ENCODE measurements at places on chromosomes 1 and 21.

DNA sequence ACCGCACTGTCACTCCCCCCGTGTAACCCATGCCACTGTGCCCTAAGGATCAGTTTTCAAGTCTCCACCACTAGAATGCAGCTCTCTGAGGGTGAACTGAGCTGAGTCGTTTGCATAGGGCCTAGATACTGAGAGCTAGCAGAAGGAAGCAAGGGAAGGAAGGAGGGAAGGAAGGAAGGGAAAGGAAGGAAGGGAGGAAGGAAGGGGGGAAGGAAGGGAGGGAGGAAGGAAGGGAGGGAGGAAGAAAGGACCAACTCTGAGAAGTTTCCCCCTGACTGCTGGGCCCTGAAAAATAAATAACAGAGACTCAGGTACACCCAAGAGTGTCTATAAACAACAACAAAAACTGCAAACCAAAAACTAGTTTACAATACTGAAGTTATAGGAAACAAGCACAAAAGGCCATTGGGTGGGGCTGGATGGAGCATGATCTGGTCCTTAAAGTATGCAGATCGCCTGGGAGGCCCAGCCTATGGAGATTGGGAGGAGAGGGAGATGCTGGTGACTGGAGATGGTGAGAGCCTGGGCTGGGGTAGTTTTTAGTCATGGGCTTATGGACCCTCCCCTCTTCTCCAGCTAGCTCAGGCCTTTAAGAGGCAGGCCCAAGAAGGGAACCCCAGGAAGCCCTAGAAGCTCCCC, 1.7 kb upstream of the MRPS15 start:
- no peak for DNase-seq

- DNase-seq, result no peak
Observed at GRCh38 chr1:94063379-94063778, 57.6 kb downstream of the ABCA4 start.

DNA sequence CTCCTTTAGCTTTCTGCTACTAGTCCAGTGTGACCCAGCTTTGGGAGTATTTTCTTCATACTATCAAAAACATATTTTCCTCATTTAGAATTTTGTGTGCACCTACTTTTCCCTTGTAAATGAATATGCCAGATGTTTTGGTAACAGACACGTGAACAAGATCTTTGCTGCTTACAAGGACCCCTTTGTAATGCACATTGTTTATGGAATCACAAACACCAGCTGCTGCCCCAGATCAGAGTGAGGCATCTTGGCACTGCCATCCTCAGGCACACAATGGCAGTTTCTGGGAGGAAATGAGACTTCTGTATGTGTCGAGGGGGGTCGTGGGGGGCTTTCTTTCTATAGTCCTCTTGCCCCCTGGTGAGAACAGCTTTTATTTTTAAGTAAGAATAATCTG, 115.7 kb downstream of the RGL1 start:
- no peak for DNase-seq

GRCh38 chr1:118143831-118144230, 41.2 kb downstream of the SPAG17 start:
- DNase-seq, result no peak

DNA sequence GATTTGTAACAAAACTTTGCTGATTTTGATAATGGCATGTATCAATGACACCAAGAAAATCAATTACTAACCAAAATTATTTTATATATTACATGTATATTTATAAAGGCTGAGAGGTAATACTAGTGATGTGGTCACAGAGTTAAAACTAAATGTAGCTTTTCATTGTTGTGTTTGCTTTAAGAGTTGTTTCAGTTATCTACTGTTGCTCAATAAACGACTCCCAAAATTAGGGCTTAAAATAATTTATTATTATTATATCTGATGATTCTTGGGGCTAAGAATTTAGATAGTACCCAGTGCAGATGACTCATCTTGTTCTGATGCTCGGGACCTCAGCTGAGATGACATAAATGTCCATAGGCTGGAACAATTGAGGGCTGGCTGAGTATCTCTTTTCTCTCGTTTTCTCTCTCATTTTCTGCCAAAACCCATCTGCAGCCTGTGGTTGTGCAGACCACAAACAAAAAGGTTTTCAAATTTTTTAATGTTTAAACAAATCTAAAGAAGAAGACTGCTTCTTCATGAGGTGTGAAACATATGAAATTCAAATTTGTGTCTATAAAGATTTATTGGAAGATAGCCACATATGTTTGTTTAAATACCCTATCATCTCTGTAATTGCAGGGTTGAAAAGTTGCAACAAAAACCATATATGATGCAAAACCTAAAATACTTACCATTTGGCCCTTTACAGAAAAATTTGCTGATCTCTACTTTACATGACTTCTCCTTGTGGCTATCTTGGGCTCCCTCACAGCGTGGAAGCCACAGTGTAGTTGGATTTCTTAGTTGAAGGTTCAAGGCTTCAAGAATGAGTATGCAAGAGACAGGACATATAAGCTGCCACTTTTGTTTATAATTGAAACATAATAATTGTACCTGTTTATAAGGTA, 14.8 kb upstream of the PTPRC start:
- no peak for DNase-seq

DNA sequence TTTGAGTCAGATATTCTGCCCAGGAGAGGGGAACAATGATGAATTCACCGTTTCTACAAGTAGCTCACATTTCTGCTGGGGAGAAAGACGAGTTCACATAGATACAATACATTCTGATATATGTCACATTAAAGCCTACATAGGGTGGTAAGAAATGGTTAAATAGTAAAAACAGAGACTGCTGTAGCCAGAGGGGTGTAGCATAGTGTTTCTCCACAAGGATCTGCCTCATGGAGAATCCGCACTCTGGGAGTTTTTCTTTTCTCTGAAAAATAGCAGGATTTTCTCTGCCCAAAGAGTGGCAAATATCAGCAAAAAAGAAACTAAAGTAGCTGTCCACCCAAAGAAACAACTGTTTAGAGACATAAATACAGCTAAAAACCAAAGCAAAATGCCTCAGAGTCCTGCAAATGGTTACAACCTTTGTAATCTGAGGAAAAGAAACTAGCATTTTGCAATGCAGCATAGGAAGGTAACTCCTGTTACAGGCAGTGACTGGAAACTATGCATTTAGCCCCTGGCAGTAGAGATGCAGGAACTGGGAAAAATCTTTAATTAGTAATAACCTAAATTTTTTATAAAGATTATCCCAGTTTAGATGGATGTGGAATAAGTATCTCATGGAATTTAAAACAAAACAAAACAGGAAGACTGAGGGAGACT, 1126.7 kb upstream of the ADGRL2 start:
- no peak for DNase-seq

GRCh38 chr1:200292699-200293098, 117.1 kb downstream of the ZNF281 start:
- DNase-seq, result no peak

DNA sequence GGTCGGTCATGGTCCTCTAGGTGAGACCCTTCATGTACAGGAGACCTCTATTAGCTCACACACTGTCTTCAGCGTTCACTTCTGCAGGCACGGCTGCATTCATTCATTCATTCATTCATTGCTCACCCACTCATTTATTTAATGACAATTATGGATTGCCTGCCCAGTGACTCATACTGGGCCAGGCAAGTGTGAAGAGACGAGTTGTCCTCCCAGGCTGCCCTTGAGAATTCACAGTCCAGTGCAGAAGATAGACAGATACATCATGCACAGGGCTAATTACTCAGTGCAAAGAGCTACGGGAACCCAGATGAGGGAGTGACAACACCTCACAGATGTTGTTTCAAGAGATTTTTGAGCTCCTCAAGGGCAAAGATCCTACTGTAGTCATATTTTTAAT, 248.4 kb downstream of the TNR start:
- no peak for DNase-seq

DNA sequence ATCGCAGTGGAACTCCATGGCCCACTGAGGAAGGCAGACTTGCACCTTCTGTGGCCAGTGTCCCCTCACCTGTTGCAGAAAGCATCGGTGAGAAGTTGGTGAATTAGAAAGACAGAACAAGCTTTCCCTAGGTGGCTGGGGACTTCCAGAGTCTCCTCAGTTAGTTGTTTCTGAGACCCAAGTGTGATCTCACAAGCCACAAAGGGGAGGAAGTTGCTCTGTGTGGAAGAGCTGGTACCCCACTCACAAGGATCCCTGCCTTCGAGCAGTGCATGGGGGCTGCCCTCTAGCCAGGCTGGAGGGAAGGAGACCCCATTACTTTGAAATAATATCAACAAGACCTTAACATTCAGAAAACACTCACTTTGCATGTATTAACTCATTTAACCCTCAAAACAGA, 2.1 kb downstream of the PRELP start:
- no peak for DNase-seq

DNA sequence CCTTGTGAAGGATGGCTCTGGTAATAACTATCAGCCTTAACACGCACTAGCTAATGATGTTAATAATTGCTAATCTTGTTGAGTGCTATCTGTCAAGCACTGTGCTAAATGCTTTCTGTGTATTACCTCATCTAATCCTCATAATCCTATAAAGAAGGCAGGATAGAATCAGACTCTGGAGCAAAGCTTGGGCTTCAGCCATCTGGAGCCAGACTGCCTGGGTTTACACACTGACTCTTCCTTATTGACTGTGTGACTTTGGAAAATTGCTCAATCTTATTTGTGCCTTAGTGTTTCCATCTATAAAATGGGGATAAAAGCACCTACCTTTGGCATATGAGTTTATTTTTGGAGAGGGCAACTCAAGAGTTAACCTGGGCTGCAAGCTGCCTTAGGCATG, 216.1 kb downstream of the NUF2 start:
- DNase-seq, result no peak

- no peak for DNase-seq
Observed at GRCh38 chr1:29462096-29462495, 225.8 kb downstream of the PTPRU start.

- no peak for DNase-seq
Observed at GRCh38 chr1:66563094-66563800, 29.3 kb downstream of the SGIP1 start.

DNA sequence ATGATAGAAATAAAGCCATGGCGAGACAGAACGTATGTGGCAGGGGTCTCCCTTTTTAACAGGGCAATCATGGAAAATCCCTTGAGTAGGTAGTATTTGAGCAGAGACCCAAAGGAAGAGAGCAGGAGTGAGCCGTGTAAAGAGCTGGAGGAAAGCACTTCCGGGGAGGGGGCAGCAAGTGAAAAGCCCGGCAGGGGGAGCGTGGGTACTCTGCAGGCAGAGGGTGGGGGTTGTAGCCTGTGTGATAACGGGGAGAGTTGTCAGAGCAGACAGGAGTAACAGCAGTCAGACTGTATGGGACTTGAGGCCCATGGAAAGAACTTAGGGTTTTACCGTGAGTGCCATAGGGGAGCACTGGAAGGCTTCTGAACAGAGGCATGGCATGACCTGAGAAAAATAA, 51.1 kb upstream of the LDLRAP1 start:
- no peak for DNase-seq

DNA sequence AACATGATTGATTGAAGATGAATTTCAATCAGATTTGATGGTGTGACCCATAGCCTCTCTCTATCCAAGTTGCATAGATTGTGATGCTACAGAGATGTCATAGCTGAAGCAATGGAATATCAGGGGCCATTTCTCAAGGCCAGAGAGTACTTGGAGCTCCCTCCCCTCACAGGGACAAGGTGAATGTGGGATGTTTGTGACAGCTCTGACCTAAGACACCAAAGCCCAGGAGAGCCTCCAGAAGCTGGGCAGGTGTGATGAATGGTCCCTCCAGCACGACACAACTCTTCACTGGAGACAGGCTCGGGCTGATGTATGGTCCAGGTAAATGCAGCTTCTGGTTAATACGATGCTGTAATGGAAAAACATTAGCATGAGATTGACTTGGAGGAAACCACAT, 101.0 kb upstream of the ZC3H12A start:
- no peak for DNase-seq

- DNase-seq, result no peak
Observed at GRCh38 chr1:23148084-23148483, 20.6 kb downstream of the LUZP1 start.

DNA sequence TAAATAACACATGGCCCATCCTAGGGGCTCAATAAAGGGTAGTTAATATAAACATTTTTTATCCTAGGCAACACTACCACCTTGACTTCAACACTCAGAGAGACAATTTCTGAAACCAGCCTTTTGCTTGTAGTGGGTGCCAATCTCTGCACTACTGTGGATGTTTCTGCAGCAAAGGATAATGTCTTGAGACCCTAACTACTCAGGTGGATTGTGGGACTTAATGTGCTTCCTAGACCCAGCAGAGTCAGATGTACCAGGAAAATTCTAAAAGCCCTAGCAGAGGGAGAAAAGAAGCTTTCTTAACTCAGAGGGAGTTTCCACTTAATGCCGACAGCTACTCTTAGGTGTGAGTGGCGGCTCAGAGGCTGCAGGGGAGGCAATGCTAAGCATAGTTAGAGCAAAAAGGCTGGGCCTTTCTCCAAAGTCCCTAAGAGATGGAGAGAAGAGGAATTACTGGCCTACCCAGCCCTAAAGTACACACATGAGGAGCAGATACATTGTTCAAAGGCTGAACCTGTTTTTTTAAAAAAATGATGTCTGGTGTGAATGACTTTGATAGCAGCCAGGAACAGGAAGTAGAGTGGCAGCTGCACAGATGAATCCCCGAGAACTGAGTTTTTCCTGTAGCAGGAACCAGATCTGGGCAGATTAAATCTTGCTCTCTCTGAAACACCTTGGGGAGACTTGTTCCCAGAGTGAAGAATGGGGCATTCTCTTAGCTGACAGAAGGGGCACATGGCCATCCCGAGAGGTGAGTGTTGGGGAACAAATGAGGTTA, 33.5 kb upstream of the ABCD3 start:
- DNase-seq, result no peak

Data from activated T-helper 1 cell treated with anti-CD3 and anti-CD28 coated beads, Interleukin-2, amount 50 U/mL, for 16 hours (primary cell).